ENCODE measurements at places on chromosomes 5 and 9. TPM values are rescaled to one million over a fixed set of nuclear protein-coding genes. Genes with fewer than 3 reads are reported as not detected.

GRCh38 chr5:160369990-160370712, at the start of gene C1QTNF2:
Gene C1QTNF2 (minus strand): TSS chr5:160370626. CDS start chr5:160355011, 15,615 bp downstream.
- H3K27me3 ChIP-seq = peaks cover 75% of the 10 kb centered on the region
- H3K4me3 ChIP-seq = peak within 1 kb of the TSS; percentile 43
- H3K4me1 ChIP-seq = peaks cover 13% of the 10 kb centered on the region

DNA sequence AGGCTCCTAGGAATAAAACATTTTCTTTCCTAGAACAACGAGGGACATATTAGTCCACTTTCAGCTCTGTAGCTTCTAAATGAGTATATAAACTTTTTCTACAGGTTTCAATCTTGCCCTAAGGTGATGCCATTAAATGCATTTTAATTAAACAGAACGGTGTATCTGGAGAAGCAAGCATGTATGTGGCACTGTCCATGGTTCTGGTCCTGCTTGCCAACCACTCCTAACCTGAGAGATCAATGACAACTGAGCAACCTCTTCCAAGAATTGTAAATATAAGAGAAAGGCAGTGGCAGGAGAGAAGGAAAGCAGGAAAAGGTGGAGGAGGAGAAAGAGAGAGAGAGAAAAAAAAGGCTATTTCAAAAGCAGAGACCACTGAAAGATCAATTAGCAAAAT, 95.6 kb upstream of the SPOCK1 start:
- no peak overlapping the region for H3K4me3 ChIP-seq
- peaks cover 21% of the 10 kb centered on the region for H3K27me3 ChIP-seq
- no peak overlapping the region for H3K27ac ChIP-seq
- H3K4me1 ChIP-seq = no peaks in the 10 kb centered on the region
- no peak for DNase-seq

DNA sequence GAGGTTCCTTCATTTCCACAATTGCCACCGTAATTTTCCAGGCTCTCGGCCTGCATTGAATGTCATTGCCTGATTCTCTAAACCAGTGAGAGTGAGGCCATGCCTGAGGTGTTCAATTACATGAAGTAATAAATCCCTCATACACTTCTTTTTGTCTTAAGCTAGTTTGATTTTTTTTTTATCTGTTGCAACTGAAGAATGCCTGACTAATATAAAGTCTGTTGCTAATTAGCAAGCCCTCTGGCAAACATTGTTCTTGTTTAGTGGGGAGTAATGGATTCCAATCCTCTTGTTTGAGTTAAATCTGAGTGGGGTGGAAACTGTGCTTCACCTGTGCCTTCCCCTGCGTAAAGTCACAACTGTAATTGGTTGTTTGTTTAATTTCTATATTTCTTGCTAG, 338.1 kb upstream of the ATP10B start:
- H3K27me3 ChIP-seq = no peaks in the 10 kb centered on the region
- H3K36me3 ChIP-seq = no peaks in the 10 kb centered on the region
- DNase-seq = no peak
- no peaks in the 10 kb centered on the region for H3K4me1 ChIP-seq

The IFNA1 gene
- not detected for total RNA-seq

The PURA gene
- 12.2 TPM for total RNA-seq

GRCh38 chr5:171521219-171521633, 101.8 kb downstream of the FGF18 start:
- H3K27ac ChIP-seq = no peak overlapping the region
- DNase-seq = no peak
- H3K36me3 ChIP-seq = no peaks in the 10 kb centered on the region
- no peaks in the 10 kb centered on the region for H3K27me3 ChIP-seq
- H3K4me1 ChIP-seq = no peaks in the 10 kb centered on the region

DNA sequence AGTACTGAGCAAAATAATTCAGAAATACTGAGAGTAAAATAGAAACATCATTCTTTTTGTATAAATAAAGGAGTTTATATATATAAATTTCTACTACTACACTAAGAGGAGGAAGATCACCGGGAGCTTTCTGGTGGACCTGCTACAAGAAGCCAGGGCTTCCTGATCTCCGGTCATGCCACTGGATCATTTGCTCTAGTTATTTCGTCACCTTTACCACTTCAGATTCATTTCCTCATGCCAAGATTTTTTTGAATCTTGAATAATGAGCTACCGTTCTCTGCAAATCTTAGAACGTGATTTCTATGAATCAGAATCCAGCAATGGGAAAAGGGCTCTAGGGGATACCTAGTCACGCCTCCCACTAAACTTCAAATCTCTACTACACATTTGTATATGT, 51.9 kb upstream of the TBC1D9B start:
- no peaks in the 10 kb centered on the region for H3K4me1 ChIP-seq
- H3K4me3 ChIP-seq = no peak overlapping the region
- H3K27ac ChIP-seq = no peak overlapping the region
- no peak for DNase-seq

GRCh38 chr9:89477811-89478630, 19.9 kb downstream of the SEMA4D start:
- peak; percentile 47 for DNase-seq
- no peaks in the 10 kb centered on the region for H3K27me3 ChIP-seq
- H3K4me1 ChIP-seq = peaks cover 90% of the 10 kb centered on the region
- peak overlapping the region; percentile 89 for H3K4me3 ChIP-seq

DNA sequence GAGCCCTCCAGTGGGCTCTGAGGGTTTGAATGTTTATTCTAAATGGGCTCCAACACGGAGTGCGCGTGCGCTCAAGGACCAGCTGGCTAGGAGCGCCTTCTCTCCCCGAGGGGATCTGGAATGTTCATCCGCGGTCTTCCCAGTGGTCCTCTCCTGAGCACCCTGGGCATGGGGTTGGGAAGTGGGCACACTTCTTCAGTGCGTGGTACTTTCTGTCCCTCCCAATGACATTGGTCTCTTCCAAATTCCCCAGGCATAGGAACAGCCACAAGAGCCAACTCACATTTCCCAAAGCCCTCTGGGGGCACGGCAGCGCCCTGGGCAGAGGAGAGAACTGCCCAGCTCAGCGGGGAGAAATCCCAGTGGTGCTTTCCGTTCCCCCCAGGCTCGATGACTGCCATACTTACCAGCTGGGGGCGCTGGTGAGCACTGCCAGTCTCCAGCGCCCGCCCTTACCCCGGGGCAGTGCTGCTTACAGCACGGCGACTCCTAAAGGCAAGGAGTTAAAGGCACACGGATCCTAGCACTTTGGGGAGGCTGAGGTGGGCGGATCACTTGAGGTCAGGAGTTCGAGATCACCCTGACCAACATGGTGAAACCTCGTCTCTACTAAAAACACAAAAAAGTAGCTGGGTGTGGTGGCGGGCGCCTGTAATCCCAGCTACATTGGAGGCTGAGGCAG, 29.9 kb upstream of the OBP2B start:
- peaks cover 14% of the 10 kb centered on the region for H3K27me3 ChIP-seq
- peak; percentile 61 for DNase-seq
- peak overlapping the region; percentile 49 for H3K4me3 ChIP-seq
- no peak overlapping the region for H3K27ac ChIP-seq
- no peaks in the 10 kb centered on the region for H3K36me3 ChIP-seq
- H3K4me1 ChIP-seq = peaks cover 14% of the 10 kb centered on the region

GRCh38 chr9:133371261-133371711, 4.6 kb downstream of the SURF4 start:
- H3K4me1 ChIP-seq = peaks cover 56% of the 10 kb centered on the region
- H3K27ac ChIP-seq = peak overlapping the region; percentile 76
- peak overlapping the region; percentile 83 for H3K4me3 ChIP-seq
- H3K27me3 ChIP-seq = no peaks in the 10 kb centered on the region
- peak; percentile 63 for DNase-seq
- peaks cover 47% of the 10 kb centered on the region for H3K36me3 ChIP-seq

GRCh38 chr5:14220642-14221041, 77.5 kb downstream of the TRIO start:
- H3K27me3 ChIP-seq = peaks cover 6% of the 10 kb centered on the region
- no peak overlapping the region for H3K4me3 ChIP-seq
- no peaks in the 10 kb centered on the region for H3K36me3 ChIP-seq
- no peak overlapping the region for H3K27ac ChIP-seq
- peaks cover 35% of the 10 kb centered on the region for H3K4me1 ChIP-seq
- DNase-seq = no peak

- no peak overlapping the region for H3K4me3 ChIP-seq
- DNase-seq = no peak
- H3K27me3 ChIP-seq = no peaks in the 10 kb centered on the region
Measured at GRCh38 chr9:38641985-38642864, 21.8 kb upstream of the ANKRD18A start.

The SH3TC2 gene
- not detected for total RNA-seq

DNA sequence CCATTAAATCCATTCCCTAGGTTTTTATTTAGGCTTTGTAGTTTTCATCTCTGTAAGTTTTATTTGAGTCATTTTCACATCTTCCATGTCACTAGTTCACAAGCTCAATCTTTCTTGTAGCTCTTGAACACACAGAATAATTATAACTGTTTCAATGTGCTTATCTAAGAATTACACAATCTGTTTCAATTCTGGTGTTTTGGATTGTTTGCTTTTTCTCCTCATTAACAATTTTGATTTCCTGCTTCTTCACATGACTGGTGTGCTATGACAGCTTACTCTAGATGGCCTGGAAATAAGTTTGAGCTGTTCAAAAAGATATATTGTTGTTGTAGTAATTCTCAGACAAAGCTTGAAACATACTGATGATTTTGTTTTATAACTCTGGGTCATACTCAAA, 1974.1 kb upstream of the NUDT12 start:
- no peak overlapping the region for H3K27ac ChIP-seq
- H3K4me3 ChIP-seq = no peak overlapping the region
- no peak for DNase-seq
- H3K4me1 ChIP-seq = no peaks in the 10 kb centered on the region
- H3K27me3 ChIP-seq = no peaks in the 10 kb centered on the region

DNA sequence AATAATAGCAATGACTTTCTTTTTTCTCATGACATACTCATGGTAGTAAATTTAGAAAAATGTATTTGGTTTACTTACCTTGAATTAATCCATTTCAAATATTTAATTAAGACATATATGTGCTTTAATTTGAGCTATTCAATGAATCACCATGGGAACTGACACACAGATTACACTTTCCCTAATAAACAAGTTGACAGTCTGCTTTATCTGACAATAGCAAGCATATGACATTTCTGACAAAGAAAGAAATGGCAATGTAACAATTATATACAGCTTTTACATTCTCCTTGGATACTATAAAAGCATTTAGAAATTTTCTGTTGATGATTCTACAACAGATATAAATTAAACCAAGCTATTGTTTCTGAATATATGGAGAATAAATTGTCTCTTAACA, 382.5 kb downstream of the CYLC2 start:
- H3K4me1 ChIP-seq = no peaks in the 10 kb centered on the region
- no peaks in the 10 kb centered on the region for H3K27me3 ChIP-seq
- H3K27ac ChIP-seq = no peak overlapping the region

DNA sequence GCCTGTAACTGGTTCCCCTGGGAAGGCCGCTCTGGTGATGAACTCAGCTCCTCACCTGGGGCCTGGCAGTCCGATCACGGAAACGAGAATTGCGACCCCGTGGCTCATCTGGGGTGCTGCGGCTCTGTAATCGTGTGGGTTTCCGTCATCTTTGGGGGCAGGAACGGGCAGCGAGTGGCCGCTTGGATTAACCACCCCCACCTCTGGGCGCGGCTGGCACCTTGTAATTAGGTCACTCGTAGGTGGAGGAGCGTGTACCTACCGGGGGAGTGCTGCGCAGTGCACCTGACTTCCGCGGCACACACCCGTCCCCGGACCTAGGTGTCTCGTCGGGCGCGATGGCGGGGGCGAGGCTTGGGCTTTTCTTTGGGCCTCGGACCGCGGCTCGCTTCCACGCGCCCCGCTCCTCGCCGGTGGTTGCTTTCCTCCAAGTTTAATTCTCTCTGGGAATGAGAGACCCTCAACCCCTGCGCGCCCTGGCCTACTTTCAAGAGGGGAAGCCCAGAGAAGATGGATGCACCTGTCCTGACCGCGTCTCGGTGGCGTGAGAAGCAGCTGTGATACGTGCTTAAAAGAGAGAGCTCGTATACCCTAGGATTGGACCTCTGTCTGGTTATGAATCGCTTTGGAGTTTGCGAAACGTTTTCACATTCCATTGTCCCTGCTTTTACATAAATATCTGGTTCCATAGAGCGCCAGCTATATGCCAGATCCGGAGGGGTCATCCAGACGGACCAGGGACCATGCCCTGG, 744 bp upstream of the PPP2CA start:
- H3K27ac ChIP-seq = peak overlapping the region; percentile 97
- no peak for DNase-seq
- H3K4me3 ChIP-seq = peak overlapping the region; percentile 94
- peaks cover 24% of the 10 kb centered on the region for H3K36me3 ChIP-seq

DNA sequence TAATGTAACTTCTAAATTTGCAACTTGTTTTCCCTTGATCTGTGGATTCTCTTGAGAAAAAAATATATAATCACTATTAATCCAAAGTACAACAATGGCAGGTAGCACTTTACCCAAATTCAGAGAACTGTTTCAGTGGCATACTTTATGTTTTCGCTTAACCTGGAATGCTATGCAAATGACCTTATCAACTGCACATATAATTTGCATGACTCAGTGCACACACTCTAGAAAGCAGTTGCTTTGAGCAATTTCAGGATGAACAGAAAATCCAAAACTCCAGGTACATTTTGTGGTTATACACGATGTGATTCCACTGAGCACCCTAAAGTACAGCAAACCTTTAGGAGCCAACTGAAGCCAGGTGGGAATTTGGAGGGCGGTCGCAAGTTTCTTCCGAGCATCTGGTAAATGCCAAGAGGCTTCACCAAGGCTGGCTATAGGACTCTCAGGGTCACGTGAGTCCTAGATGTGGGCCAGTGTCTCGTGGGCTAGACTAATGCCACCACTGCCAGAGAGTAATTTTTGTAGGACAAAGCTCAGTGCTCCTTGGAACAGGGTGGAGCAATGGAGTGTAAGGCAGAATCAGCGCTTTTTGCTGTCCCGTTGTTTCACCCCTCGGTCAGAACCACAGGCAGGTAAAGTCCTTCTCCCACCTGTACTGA, 37.3 kb downstream of the DMGDH start:
- DNase-seq = no peak
- H3K4me3 ChIP-seq = no peak overlapping the region
- H3K36me3 ChIP-seq = no peaks in the 10 kb centered on the region
- peaks cover 4% of the 10 kb centered on the region for H3K27me3 ChIP-seq
- no peaks in the 10 kb centered on the region for H3K4me1 ChIP-seq

The ENDOG gene
- total RNA-seq = 22.1 TPM

DNA sequence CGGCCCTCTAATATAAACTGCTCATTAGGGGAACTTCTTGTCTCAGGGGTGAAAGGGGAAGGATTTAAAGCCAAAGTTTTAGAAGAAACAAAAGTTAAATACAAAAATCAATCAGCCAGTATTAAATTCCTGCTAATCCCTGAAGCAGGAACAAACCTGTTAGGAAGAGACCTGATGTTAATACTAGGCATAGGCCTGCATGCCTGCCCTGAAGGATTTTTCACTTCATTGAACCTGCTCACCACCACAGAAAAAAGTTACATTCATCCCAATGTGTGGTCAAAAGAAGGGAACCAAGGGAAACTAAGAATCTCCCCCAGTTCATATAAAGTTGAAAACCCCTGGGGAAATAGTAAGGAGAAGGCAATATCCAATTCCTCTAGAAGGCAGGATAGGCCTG, 9.4 kb upstream of the RNF180 start:
- no peaks in the 10 kb centered on the region for H3K4me1 ChIP-seq
- no peaks in the 10 kb centered on the region for H3K27me3 ChIP-seq
- no peak overlapping the region for H3K4me3 ChIP-seq
- no peak overlapping the region for H3K27ac ChIP-seq

- no peak for DNase-seq
- no peaks in the 10 kb centered on the region for H3K27me3 ChIP-seq
- no peak overlapping the region for H3K4me3 ChIP-seq
- H3K27ac ChIP-seq = no peak overlapping the region
- no peaks in the 10 kb centered on the region for H3K36me3 ChIP-seq
Measured at GRCh38 chr5:11854936-11855335, 49.3 kb downstream of the CTNND2 start.

The ZNF622 gene
- 54.4 TPM for total RNA-seq

All from activated T-helper 1 cell treated with anti-CD3 and anti-CD28 coated beads, Interleukin-12 subunit alpha, Interleukin-12 subunit beta, Interleukin-2, Interleukin-4 antibody, amounts not matched to agents 30 ng/mL and 10 ng/mL and 1 ng/mL, durations not matched to agents 14 hours and 24 hours and 36 hours (primary cell).